Upper lobe of left lung (tissue), 6 donors: ENCODE measurements at places on chromosomes 13 and 19. TPM values are rescaled to one million over a fixed set of nuclear protein-coding genes. Genes with fewer than 3 reads are reported as not detected.

LILRB3 gene
- total RNA-seq: 100.0 TPM

SYNE4 gene
- total RNA-seq: 10.1 TPM

OR7G2 gene
- total RNA-seq: not detected

GRCh38 chr19:11296264-11296663, 304 bp downstream of the TSPAN16 start:
- H3K4me1 ChIP-seq: peaks cover 23% of the 10 kb centered on the region
- peak overlapping the region; percentile 44 for H3K27ac ChIP-seq
- no peaks in the 10 kb centered on the region for H3K27me3 ChIP-seq
- DNase-seq: no peak
- no peak overlapping the region for H3K4me3 ChIP-seq

KRTDAP gene
- total RNA-seq: not detected

- H3K27me3 ChIP-seq: no peaks in the 10 kb centered on the region
- no peaks in the 10 kb centered on the region for H3K36me3 ChIP-seq
- no peaks in the 10 kb centered on the region for H3K4me1 ChIP-seq
Observed at GRCh38 chr13:113671066-113672001, 4.3 kb downstream of the GRK1 start.

- peaks cover 38% of the 10 kb centered on the region for H3K4me1 ChIP-seq
- H3K27ac ChIP-seq: peak overlapping the region; percentile 83
- H3K4me3 ChIP-seq: no peak overlapping the region
Observed at GRCh38 chr19:35211545-35212230, 16.9 kb downstream of the FAM187B start.

MEX3D gene
- total RNA-seq: 22.6 TPM
